CD4-positive, alpha-beta T cell treated with Interleukin-4 for 1 hour (primary cell): ENCODE measurements at places on chromosomes 4 and X.

- no peak for DNase-seq
Observed at GRCh38 chrX:110425222-110426154, 66.8 kb downstream of the RTL9 start.

- DNase-seq = no peak
Observed at GRCh38 chr4:14743172-14743571, 259.1 kb upstream of the CPEB2 start.

- DNase-seq = no peak
Observed at GRCh38 chr4:69823048-69823447, 36.9 kb downstream of the SULT1E1 start.

- DNase-seq = peak; percentile 29
Observed at GRCh38 chrX:153885968-153886903, at the start of gene L1CAM. L1CAM (minus strand) TSS chrX:153886173; CDS start chrX:153875836, 10,337 bp downstream.

- no peak for DNase-seq
Observed at GRCh38 chrX:106927700-106928099, 7.5 kb downstream of the CLDN2 start.
